H1 (cell line): ENCODE measurements at places on chromosomes 7 and 10.
A peak's percentile ranks its signal among the peaks of the same experiment; 100 is the strongest.

DNA sequence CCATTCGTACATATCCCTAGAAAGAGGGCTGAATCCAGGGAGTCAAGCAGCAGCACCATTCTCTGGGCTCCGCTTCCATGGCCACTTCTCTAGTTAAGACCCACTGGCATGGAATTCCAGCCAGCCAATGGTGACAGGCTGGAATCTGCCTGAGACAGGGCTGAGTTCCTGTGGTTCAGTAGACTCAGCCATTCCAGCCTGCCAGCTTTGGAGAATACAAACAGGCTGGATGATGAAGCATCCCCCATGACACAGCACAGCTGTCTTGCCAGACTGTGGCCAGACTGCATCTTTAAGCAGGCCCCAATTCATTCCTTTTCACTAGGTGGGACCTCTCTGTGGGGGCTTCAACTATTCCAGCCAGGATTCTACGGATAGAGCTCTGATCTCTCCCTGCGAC is 329.6 kb downstream of the XPNPEP1 start:
- no peak overlapping the region for H3K27ac ChIP-seq
- no peaks in the 10 kb centered on the region for H3K36me3 ChIP-seq
- H3K4me3 ChIP-seq, result no peak overlapping the region
- H3K4me1 ChIP-seq, result no peaks in the 10 kb centered on the region
- no peak for DNase-seq
- no peaks in the 10 kb centered on the region for H3K27me3 ChIP-seq

DNA sequence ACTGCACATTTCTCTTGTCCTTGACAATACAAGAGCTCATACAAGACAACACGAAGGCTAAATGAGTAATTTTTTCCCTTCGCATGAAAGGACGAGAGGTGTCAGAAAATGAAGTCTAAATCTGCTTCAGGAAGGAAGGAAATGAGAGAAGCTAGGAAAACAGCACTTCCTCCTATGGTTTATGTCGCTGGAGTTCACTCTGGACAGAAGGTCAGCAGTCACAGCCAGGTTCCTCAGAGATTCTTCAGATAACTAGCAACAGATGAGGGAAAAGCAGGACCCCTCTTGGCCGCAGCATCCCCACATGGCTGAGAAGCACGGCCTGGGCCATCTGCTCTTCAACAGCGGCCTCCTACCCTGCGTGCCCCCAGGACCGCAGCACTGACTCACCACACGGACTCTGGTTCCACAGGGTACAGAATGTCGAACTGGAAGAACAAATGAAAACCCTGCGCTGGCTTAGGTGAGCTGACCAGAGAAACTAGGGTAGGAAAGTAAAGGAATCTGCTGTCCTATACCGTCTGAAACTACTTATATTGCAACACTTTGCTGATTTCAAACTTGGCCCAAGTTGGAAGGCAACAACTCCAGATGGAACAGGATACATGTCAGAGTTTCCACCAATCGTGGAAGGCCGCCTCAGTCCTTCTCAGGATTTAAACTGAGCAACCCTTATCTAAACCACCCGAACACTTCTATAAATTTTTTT is 26.3 kb downstream of the DNMBP start:
- no peak overlapping the region for H3K4me3 ChIP-seq
- H3K4me1 ChIP-seq, result no peaks in the 10 kb centered on the region
- no peaks in the 10 kb centered on the region for H3K27me3 ChIP-seq
- no peaks in the 10 kb centered on the region for H3K36me3 ChIP-seq
- no peak overlapping the region for H3K27ac ChIP-seq
- no peak for DNase-seq

- H3K4me1 ChIP-seq, result no peaks in the 10 kb centered on the region
Measured at GRCh38 chr10:46097576-46098317, 51.7 kb upstream of the MSMB start.

- no peaks in the 10 kb centered on the region for H3K36me3 ChIP-seq
- H3K4me1 ChIP-seq, result peaks cover 7% of the 10 kb centered on the region
- H3K27me3 ChIP-seq, result peaks cover 95% of the 10 kb centered on the region
- no peak for DNase-seq
- H3K4me3 ChIP-seq, result peak overlapping the region; percentile 58
Measured at GRCh38 chr7:157683747-157684156, 346.9 kb downstream of the DNAJB6 start.

GRCh38 chr7:12805518-12805928 is 118.1 kb downstream of the ARL4A start:
- H3K27me3 ChIP-seq, result no peaks in the 10 kb centered on the region
- peaks cover 3% of the 10 kb centered on the region; the same call in 1 of the 2 replicates for H3K4me1 ChIP-seq
- H3K27ac ChIP-seq, result no peak overlapping the region
- H3K36me3 ChIP-seq, result no peaks in the 10 kb centered on the region

DNA sequence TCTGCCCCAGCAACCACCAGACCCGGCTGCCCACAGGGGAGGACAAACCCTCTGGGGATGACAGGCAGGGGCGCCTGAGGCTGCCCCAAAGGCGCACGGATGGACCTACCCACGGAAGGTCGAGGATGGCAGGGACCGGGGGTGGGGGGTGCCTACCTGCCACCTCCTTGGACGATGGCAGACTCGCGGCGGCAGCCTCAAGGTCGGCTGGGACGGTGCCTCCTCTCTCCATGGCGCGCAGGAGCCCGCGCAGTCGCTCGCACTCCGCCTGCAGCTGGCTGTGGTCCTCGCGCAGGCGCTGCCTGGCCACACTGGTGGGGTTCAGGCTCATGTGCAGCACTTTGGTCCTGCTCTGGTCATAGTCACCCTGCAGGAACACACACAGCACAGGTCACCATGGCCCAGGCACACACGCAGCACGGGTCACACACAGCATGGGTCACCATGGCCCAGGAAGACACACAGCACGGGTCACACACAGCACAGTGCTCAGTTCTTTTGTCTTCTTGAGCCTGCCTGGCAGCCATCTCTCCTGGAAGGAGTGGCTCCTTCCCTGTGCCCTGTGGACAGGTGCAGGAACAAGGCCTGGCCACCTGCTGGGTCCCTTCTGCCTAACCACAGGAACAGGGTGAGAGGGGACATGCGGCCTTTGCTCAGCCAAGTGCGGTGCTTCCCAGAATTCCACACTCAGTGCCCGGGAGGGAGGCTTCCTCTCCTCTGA is 266.6 kb downstream of the ELFN1 start:
- DNase-seq, result no peak
- H3K27me3 ChIP-seq, result no peaks in the 10 kb centered on the region
- no peak overlapping the region for H3K27ac ChIP-seq
- no peaks in the 10 kb centered on the region for H3K4me1 ChIP-seq

- no peak overlapping the region for H3K4me3 ChIP-seq
- DNase-seq, result no peak
- peaks cover 4% of the 10 kb centered on the region for H3K36me3 ChIP-seq
- H3K4me1 ChIP-seq, result no peaks in the 10 kb centered on the region
- H3K27ac ChIP-seq, result no peak overlapping the region
Measured at GRCh38 chr7:73674468-73675124, 7.0 kb downstream of the VPS37D start.

DNA sequence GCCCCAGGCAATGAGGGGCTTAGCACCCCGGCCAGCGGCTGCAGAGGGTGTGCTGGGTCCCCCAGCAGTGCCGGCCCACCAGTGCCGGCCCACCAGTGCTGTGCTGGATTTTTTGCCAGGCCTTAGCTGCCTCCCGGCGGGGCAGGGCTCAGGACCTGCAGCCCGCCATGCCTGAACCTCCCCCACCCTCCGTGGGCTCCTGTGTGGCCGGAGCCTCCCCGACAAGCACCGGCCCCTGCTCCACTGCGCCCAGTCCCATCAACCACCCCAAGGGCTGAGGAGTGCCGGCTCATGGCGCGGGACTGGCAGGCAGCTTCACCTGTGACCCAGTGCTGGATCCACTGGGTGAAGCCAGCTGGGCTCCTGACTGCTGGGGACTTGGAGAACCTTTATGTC is 3.5 kb upstream of the ACSL5 start:
- H3K36me3 ChIP-seq, result no peaks in the 10 kb centered on the region
- H3K4me1 ChIP-seq, result no peaks in the 10 kb centered on the region
- no peaks in the 10 kb centered on the region for H3K27me3 ChIP-seq
- H3K27ac ChIP-seq, result no peak overlapping the region

GRCh38 chr7:20783700-20784387 is 2.8 kb downstream of the SP8 start:
- H3K27ac ChIP-seq, result peak overlapping the region; percentile 32; the same call in 1 of the 2 replicates
- peak overlapping the region; percentile 66 for H3K4me3 ChIP-seq
- H3K27me3 ChIP-seq, result peaks cover 25% of the 10 kb centered on the region
- DNase-seq, result peak; percentile 64

DNA sequence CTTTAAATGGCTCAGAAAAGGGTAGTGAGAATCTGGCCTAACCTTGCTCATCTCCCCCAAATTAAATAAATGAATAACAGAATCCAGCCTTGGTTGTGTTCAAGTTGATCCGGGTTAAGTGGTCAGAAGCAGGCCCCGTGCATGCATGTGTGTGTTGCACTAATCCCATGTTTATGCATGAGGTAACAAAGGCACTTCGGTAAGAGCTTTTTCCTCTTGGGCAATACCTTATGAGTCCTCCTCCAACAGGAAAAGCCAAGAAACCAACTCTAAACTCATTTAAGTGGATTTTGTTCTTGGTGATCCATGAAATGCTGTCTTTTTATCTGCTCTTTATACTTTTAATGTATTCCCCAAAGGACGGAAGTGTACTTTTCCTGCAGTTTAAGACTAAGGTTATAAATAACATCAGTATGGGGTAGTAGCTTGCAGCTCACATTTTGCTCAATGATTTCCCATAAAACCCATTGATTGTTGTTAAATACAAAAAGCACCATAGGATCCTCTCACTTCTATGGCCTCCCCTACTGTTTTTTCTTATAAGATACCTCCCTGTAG is 104.9 kb upstream of the YAE1 start:
- H3K27me3 ChIP-seq, result no peaks in the 10 kb centered on the region
- H3K4me1 ChIP-seq, result peaks cover 3% of the 10 kb centered on the region
- no peaks in the 10 kb centered on the region for H3K36me3 ChIP-seq
- no peak overlapping the region for H3K27ac ChIP-seq
- H3K4me3 ChIP-seq, result no peak overlapping the region

DNA sequence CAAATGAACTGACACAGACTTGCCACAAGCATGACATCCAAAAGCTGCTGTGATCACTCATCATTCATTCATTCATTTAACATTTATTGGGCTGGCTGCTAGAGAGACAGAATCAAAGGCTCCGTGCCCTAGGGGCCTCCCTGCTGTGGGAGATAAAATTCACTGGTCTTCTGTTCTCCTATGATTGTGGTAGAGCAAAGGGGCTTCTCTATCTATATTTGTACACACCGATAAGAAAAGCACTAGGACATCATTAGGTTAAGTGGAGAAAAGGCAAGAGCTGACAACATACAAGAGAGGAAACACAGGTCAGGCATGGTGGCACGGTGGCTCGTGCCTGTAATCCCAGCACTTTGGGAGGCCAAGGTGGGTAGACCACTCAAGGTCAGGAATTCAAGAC is 847.0 kb downstream of the TYW1 start:
- H3K4me3 ChIP-seq, result no peak overlapping the region
- H3K27ac ChIP-seq, result no peak overlapping the region
- H3K4me1 ChIP-seq, result no peaks in the 10 kb centered on the region
- DNase-seq, result no peak

DNA sequence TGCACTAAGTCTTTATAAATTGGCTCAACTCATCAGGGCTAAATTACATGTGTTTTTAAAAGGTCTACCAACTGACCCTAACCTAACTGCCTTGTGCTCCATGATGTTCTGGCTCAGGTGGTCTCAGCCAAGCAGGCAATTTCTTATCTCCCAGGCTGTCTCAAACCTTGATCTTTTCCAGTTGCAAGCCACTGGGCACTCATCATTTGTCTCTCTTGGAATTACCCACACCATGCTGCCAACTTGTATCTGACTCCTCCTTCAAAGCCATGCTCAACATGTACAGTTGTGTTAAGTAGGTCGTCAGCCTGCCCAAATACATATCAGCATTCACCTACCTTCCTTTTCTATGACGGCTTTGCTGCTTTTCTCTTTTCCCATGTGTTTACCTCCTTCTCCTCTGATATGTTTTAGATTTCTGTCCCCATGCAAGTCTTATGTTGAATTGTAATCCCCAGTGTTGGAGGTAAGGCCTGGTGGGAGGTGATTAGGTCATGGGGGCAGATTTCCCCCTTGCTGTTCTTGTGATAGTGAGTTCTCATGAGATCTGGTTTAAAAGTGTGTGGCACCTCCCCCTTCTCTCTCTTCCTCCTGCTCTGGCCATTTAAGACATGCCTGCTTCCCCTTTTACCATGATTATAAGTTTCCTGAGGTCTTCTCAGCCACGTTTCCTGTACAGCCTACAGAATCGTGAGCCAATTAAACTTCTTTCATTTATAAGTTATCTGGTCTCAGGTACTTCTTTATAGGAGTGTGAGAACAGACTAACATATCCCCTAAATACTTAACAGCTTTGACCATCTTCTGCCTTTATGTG is 130.0 kb downstream of the ELAPOR2 start:
- H3K4me1 ChIP-seq, result no peaks in the 10 kb centered on the region
- H3K4me3 ChIP-seq, result no peak overlapping the region
- no peaks in the 10 kb centered on the region for H3K36me3 ChIP-seq
- H3K27me3 ChIP-seq, result no peaks in the 10 kb centered on the region

GRCh38 chr7:8585591-8585990 is 152.2 kb downstream of the NXPH1 start:
- no peaks in the 10 kb centered on the region for H3K36me3 ChIP-seq
- H3K4me3 ChIP-seq, result no peak overlapping the region
- H3K4me1 ChIP-seq, result no peaks in the 10 kb centered on the region
- no peaks in the 10 kb centered on the region for H3K27me3 ChIP-seq
- H3K27ac ChIP-seq, result no peak overlapping the region

DNA sequence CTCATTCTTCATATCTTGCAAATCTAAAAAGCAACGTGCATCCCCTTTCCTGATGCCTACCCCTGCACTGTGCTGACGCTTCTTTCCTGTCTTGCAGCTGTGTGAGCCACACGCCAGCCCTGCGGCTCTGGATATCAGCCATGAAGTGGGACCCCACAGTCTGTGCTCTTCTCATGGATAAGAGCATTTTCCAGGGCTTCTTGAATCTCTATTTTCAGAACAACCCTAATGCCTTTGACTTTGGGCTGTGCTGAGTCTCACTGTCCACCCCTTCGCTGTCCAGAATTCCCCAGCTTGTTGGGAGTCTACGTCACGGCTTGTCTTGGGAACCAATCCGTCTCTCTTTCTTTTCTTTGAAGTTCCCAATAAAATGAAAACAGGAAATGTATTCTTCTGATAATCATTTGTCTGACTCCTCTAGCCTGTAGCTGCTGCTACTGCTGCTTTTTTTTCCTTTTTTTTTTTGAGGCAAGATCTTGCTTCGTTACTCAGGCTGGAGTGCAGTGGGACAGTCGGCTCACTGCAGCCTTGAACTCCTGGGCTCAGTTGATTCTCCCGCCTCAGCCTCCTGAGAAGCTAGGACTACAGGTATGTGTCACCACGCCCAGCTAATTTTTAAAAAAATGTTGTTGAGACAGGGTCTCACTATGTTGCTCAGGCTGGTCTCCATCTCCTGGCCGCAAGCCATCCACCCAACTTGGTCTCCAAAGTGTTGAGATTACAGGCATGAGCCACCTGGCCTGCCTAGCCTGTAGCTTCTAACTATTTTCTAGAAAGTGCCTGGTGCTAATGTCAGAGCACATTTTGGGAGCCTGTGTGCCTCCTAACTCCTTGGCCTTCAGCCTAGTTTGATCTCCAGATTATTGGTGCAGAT is 30.3 kb downstream of the GSTO2 start:
- no peaks in the 10 kb centered on the region for H3K27me3 ChIP-seq
- no peak overlapping the region for H3K4me3 ChIP-seq
- H3K36me3 ChIP-seq, result peaks cover 2% of the 10 kb centered on the region; the same call in 1 of the 2 replicates
- no peak overlapping the region for H3K27ac ChIP-seq
- no peak for DNase-seq
- no peaks in the 10 kb centered on the region for H3K4me1 ChIP-seq

- no peaks in the 10 kb centered on the region for H3K27me3 ChIP-seq
- H3K36me3 ChIP-seq, result no peaks in the 10 kb centered on the region; the same call in 1 of the 2 replicates
- H3K27ac ChIP-seq, result no peak overlapping the region
- no peak for DNase-seq
- H3K4me3 ChIP-seq, result no peak overlapping the region
Measured at GRCh38 chr10:17175551-17175950, 25.9 kb downstream of the TRDMT1 start.
